Activated CD4-positive, alpha-beta T cell treated with anti-CD3 and anti-CD28 coated beads, Interleukin-2, amount 50 U/mL, for 48 hours (primary cell): ENCODE measurements at places on chromosomes 2 and 18.

DNA sequence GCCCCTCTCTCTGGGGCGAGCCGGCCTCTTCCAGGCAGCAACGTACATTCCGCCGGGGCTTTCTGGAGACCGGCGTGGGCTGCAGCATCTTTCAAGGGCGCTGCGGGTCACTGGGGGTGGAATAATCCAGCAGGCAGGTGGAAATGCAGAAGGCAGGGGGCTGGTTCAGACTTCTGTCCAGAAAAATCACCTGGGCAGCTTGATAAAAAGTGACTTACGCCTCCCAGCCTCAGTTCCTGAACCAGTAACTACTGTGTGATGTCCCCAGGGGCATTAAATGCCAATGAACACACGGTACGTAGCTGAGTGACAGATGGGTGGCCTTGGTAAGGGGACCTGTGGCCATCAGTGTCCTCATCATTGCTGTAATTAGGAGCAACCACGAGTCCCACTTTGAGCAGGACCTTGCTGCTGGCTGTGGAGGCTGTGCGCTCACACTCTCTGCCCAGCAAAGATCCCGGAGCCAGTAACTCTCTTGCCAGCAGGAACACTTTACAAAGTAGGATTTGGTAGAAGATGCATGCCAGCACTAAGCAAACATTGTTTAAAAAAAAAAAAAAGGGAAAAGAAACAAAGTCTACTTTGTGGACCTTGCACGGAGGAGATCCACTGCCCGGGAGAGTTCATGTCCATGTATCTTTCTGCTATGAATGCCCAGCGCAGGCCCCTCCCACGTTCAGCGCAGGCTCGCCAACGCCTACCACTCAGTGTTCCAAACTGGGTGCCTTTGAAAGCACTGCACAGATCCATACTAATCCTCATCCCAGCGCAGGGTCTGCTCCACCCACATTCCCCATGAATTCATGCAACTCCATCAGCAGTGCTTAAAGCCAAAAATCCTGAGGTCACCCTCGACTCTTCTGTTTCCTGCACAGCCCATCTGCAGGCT, 177.3 kb downstream of the HDAC4 start:
- no peak for DNase-seq

- DNase-seq, result no peak
These were observed 73.4 kb downstream of the GNAL start for GRCh38 chr18:11762429-11762828.

DNA sequence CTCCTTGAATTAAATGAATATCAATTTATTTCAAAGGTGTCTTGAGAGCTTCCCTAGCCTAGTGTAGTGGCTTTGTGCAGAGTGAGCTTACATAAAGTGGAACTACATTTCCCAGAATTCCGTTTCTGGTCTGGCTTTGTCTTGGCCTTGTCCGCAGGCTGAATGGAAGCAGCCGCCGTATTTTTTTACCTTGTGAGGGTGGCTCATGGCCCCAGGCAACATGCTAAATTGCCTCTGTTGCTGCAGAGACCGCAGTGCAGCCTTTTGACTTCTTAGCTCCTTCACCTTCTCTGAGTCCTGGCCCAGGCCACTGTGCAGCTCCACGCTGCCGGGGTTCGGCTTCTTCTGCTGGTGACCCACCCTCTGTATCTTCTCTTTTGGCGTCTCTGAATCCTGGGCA, 114.8 kb upstream of the SLC38A11 start:
- no peak for DNase-seq

- no peak for DNase-seq
These were observed 14.8 kb downstream of the HS6ST1 start for GRCh38 chr2:128303911-128304310.

DNA sequence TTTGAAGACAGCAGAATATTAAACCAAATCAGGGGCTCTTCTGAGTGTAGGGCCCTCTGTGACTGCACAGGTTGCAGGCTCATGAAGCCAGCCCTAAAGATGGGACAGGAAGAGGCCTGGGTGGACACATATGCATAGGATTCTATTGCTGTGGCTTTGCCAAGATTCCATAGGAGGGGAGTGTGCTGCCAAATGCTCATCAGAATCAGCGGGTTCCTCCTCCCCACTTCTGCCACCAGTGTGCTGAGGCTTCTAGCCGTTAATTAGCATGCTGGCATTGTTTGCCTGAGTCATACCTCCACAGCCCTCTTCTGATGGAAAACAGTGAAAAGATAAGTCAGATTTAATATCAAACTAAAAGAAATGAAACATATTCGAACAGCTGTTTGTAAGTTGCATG, 103.9 kb upstream of the TMEFF2 start:
- no peak for DNase-seq
